Tibial nerve (tissue), 4 donors: ENCODE measurements at places on chromosomes 5 and 9. TPM values are rescaled to one million over a fixed set of nuclear protein-coding genes. Genes with fewer than 3 reads are reported as not detected.

PCDHAC2 gene
- 4.2 TPM for total RNA-seq

CTSV gene
- total RNA-seq, result 0.42 TPM

TAF11L5 gene
- total RNA-seq, result not detected

SEMA6A gene
- 24.3 TPM for total RNA-seq

KIF4B gene
- not detected for total RNA-seq

SLC6A7 gene
- not detected for total RNA-seq

MSMP gene
- total RNA-seq, result not detected

CDC25C gene
- not detected for total RNA-seq

DMRT3 gene
- total RNA-seq, result 0.30 TPM

TMEM174 gene
- not detected for total RNA-seq

PNPLA7 gene
- total RNA-seq, result 12.3 TPM

DNA sequence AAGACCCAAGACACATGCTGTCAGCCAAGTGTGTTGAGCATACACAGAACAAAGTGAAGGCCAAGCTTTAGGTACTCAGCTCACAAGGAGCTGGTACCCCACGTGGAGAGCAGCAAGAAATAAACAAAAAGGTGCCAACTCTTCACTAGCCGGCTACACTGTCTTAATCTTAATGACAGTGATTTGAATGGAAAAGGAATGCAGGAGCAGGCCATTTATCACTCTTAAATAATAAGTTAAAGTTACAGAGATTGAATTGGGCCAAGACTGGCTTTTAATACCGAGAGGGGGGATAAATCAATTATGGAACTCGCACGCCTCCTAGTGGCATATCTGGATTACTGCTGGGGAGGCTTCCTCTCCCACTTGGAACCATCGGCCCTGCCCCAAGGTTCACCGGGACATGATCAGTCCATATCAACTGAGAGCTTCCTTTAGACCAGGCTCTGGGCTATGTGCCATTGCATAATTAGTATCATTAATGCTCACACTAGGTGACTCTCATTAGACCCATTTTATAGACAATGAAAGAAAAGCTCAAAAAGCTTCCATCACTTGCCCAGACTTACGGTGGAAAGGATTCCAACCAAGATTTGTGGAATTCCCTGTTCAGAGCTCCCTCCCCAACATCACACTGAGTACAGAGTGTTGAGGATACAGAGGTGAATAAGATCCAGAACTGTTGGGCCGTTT lies 94.0 kb downstream of the ACTL7B start:
- H3K4me1 ChIP-seq, result no peaks in the 10 kb centered on the region
- peak; percentile 42 for DNase-seq
- H3K27ac ChIP-seq, result no peak overlapping the region
- no peak overlapping the region for H3K4me3 ChIP-seq

- H3K4me3 ChIP-seq, result no peak overlapping the region
- DNase-seq, result no peak
- H3K36me3 ChIP-seq, result no peaks in the 10 kb centered on the region
- no peaks in the 10 kb centered on the region for H3K4me1 ChIP-seq
- H3K27me3 ChIP-seq, result no peaks in the 10 kb centered on the region
- no peak overlapping the region for H3K27ac ChIP-seq
Measured at GRCh38 chr5:126360467-126360866, 62.7 kb upstream of the GRAMD2B start.

DNA sequence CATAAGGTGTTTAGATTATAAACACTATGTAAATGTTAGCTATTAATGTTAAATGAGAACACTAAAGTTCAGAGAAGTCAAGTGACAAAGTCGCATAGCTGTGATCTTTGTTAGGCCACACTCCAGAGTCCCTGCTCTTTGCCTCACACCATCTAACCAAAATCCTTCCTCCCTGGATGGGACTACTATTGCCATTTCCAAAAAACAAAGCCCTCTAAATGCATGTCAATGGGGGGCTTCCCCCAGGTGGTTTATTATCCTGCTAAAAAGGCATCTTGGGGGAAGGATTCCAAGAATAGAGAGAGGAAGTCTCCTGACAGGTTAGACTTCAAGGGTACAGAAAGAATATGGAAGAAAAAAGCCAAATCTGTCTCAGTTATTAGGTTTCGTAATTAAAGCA lies 10.4 kb downstream of the NR6A1 start:
- no peaks in the 10 kb centered on the region for H3K4me1 ChIP-seq
- no peak overlapping the region for H3K27ac ChIP-seq
- no peak overlapping the region for H3K4me3 ChIP-seq
- DNase-seq, result no peak
- H3K36me3 ChIP-seq, result no peaks in the 10 kb centered on the region
- H3K27me3 ChIP-seq, result no peaks in the 10 kb centered on the region

DNA sequence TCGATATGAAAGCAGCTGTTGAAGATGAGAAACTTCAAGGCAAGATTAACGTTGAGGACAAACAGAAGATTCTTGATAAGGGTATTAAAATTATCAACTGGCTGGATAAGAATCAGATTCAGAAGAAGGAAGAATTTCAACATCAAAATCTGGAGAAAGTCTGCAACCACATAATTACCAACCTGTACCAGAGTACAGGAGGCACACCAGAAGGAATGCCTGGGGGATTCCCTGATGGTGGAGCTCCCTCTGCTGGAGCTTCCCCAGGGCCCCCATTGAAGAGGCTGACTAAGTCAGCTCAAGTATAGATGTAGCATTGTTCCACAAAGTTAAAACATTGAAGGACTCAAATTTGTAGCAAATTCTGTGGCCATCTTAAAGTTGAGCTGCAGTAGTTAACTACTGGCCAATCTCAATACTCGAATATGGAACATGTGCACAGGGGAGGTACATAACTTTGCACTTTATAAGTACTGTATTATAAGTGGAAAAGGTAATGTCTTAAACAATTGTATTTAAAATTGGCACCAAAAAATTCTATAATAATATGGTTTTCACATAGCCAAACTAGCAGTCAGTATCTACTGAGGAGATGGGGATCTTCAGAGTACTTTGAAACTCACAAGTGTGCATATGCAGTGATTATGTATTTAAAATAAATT lies 237.5 kb downstream of the CHSY3 start:
- H3K27ac ChIP-seq, result no peak overlapping the region
- no peaks in the 10 kb centered on the region for H3K4me1 ChIP-seq
- H3K27me3 ChIP-seq, result no peaks in the 10 kb centered on the region
- H3K4me3 ChIP-seq, result no peak overlapping the region
- DNase-seq, result no peak
- H3K36me3 ChIP-seq, result no peaks in the 10 kb centered on the region

- no peaks in the 10 kb centered on the region for H3K36me3 ChIP-seq
- H3K27me3 ChIP-seq, result no peaks in the 10 kb centered on the region
- no peak overlapping the region for H3K4me3 ChIP-seq
- DNase-seq, result no peak
- H3K4me1 ChIP-seq, result no peaks in the 10 kb centered on the region
- no peak overlapping the region for H3K27ac ChIP-seq
Measured at GRCh38 chr9:74125941-74126340, 371.2 kb upstream of the RORB start.

DNA sequence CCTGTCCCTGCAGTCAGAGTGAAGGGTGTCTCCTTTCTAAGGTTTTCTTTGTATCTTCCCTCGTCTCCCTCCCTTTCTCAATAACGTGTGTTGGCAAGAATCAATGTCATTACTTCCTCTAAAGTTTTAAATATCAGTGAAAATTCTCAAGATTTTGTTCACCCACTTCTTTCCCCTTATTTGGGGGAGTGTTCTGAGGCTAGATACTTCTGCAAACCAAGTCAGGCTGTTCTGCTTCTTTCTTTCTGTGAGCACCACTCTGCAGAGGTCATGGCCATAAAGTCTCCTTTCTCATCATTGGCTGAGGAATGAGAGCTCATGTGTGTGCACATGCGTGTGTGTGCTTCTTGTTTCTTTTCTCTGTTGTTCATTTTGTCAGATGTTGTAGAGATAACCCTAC lies 26.6 kb upstream of the SPATA31C2 start:
- no peaks in the 10 kb centered on the region for H3K36me3 ChIP-seq
- DNase-seq, result no peak
- H3K4me3 ChIP-seq, result no peak overlapping the region
- no peaks in the 10 kb centered on the region for H3K4me1 ChIP-seq
- H3K27ac ChIP-seq, result no peak overlapping the region
- H3K27me3 ChIP-seq, result no peaks in the 10 kb centered on the region

DNA sequence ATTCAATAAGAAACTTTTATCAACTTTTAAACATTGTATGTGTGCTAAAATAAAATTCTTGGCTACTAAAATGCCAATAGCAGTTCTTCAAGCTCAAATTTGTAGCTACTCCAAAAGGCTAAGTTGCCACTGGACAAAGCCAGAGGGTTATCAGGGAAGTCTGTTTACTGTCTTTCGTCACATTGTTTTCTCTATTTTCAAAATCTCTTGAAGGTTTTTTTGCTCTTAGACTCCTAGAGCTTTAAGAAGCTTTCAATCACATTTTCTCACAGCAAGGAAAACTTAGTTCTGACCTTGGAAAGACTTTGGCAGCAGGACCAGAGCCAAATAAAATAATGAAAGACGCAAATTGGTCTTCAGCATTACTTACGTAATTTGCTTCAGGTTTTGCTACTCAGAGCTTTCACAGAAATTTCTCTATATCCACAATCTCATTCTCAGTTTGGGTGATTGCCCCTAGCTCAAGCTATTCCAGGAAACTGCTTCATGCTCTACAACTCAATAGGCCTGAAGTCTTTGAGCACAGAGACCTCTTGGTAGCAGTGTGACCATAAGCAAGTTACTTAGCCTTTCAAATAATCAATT lies 257.7 kb downstream of the GABRG2 start:
- no peaks in the 10 kb centered on the region for H3K36me3 ChIP-seq
- H3K4me3 ChIP-seq, result no peak overlapping the region
- H3K4me1 ChIP-seq, result no peaks in the 10 kb centered on the region
- H3K27ac ChIP-seq, result no peak overlapping the region
- no peak for DNase-seq

GRCh38 chr9:81689343-81690175 lies at the start of gene TLE1:
TSS of gene TLE1 (minus strand) at chr9:81689547. CDS start at chr9:81688240, 1,307 bp downstream.
- no peaks in the 10 kb centered on the region for H3K36me3 ChIP-seq
- no peaks in the 10 kb centered on the region for H3K4me1 ChIP-seq
- H3K27me3 ChIP-seq, result no peaks in the 10 kb centered on the region
- H3K4me3 ChIP-seq, result peak within 1 kb of the TSS; percentile 69
- DNase-seq, result peak; percentile 97
- peak within 1 kb of the TSS; percentile 91 for H3K27ac ChIP-seq

GRCh38 chr5:109898269-109899162 lies 208.8 kb downstream of the MAN2A1 start:
- H3K4me1 ChIP-seq, result peaks cover 5% of the 10 kb centered on the region
- H3K27ac ChIP-seq, result peak overlapping the region; percentile 68
- no peaks in the 10 kb centered on the region for H3K27me3 ChIP-seq
- H3K4me3 ChIP-seq, result no peak overlapping the region
- H3K36me3 ChIP-seq, result no peaks in the 10 kb centered on the region

GRCh38 chr9:26956860-26957233 lies 635 bp downstream of the IFT74 start:
- DNase-seq, result no peak
- peak overlapping the region; percentile 66 for H3K4me3 ChIP-seq
- H3K27ac ChIP-seq, result peak overlapping the region; percentile 90
- no peaks in the 10 kb centered on the region for H3K36me3 ChIP-seq
- H3K4me1 ChIP-seq, result no peaks in the 10 kb centered on the region
- H3K27me3 ChIP-seq, result no peaks in the 10 kb centered on the region

DNA sequence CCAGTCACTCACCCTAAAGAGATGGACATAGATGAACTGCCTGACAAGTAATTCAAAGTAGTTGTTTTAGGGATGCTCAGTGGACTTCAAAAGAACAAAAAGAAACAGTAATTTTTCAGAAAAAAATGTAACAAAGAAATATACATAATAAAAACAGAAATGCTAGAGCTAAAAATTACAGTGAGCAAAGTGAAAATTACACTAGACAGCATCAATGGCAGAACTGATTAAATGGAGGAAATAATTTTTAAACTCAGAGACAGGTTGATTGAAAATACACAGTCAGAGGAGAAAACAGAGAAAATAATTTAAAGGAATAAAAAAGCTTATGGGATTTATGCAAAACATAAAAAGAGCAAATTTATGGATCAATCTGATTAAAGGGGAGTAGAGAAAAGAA lies 1968.4 kb downstream of the EFNA5 start:
- no peak overlapping the region for H3K27ac ChIP-seq
- H3K4me3 ChIP-seq, result no peak overlapping the region
- no peaks in the 10 kb centered on the region for H3K4me1 ChIP-seq
- DNase-seq, result no peak

GRCh38 chr5:78905084-78905938 lies 79.8 kb downstream of the ARSB start:
- no peak overlapping the region for H3K4me3 ChIP-seq
- no peaks in the 10 kb centered on the region for H3K27me3 ChIP-seq
- no peak overlapping the region for H3K27ac ChIP-seq
- H3K4me1 ChIP-seq, result peaks cover 15% of the 10 kb centered on the region
- no peak for DNase-seq

GRCh38 chr5:97276474-97277120 lies 93.5 kb upstream of the RIOK2 start:
- no peak overlapping the region for H3K27ac ChIP-seq
- H3K27me3 ChIP-seq, result no peaks in the 10 kb centered on the region
- DNase-seq, result no peak

DNA sequence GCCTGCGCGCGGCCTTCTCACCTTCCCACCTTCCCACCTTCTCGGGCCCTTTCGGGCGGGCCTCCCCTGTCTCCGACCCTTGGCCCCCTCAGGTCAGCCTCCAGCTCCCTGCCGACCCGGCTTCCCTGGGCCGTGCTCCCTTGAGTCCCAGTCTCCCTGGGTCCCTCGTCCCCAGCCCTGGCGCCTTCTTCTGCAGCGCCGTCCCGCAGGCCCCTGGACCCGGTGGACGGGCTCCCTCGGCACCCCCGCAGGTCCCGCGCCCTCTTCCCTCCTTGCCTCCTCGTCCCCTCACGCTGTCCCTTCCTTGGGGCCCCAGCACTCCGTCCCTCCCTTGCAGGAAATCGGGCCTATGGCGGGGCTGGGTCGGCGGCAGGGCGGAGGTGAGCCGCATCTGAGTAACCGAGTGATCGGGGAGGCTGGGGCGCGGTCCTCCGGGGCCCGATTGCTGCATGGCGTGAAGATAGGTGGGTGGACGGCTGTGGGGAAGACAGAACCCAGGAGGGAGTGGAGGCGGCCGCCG lies 7.6 kb downstream of the ARPC5L start:
- no peaks in the 10 kb centered on the region for H3K4me1 ChIP-seq
- H3K36me3 ChIP-seq, result no peaks in the 10 kb centered on the region
- peak overlapping the region; percentile 66 for H3K4me3 ChIP-seq
- DNase-seq, result no peak

DNA sequence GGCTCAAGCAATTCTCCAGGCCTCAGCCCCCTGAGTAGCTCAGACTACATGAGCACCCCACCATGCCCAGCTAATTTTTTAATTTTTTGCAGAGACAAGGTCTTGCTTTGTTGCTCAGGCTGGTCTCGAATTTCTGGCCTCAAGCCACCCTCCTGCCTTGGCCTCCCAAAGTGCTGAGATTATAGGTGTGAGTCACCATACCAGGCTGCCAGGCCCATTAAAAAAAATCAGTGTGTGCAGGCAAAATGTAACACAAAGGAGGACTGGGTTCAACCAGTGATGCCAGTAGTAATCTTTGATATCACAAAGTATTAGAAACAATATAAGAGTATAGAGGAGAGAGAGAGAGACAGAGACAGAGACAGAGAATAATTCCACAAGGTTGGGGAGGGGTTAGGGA lies 322.7 kb downstream of the MSX2 start:
- H3K4me1 ChIP-seq, result no peaks in the 10 kb centered on the region
- H3K27ac ChIP-seq, result no peak overlapping the region
- DNase-seq, result no peak

- no peaks in the 10 kb centered on the region for H3K36me3 ChIP-seq
- no peak overlapping the region for H3K27ac ChIP-seq
- no peak for DNase-seq
- no peak overlapping the region for H3K4me3 ChIP-seq
Measured at GRCh38 chr5:180007582-180007981, 64.0 kb downstream of the RNF130 start.
